Skin of body (tissue), 3 donors: ENCODE measurements at places on chromosomes 3 and 15. TPM values are rescaled to one million over a fixed set of nuclear protein-coding genes. Genes with fewer than 3 reads are reported as not detected.

The C2CD4B gene
- 7.9 TPM for total RNA-seq

The REC114 gene
- not detected for total RNA-seq

The ANP32A gene
- 98.5 TPM for total RNA-seq

The LARP6 gene
- total RNA-seq: 6.8 TPM

The MNS1 gene
- total RNA-seq: 4.4 TPM

The GPR160 gene
- total RNA-seq: 4.6 TPM

The COL6A6 gene
- total RNA-seq: 38.9 TPM

DNA sequence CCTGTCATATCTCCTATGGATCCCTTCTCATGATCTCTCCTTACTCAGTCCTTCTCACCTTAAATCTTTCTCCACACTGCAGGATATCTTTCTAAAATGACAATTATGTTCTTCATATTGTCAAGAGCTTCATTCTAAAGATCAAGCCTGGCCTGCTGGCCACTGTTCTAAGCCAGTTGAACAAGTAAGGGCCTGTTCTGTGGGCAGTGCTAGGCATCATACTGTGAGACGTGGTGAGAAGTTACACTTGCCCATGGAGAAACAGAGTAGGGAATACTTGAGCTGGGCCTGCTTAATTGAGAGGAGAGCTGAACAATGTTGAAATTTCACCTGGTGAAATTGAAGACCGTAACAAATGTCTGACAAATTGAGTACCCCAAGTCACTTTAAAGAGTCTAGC lies 184.1 kb upstream of the RASGRP1 start:
- no peak for DNase-seq

- peak; percentile 73 for DNase-seq
Measured at GRCh38 chr3:23712656-23713559, 92.8 kb upstream of the UBE2E1 start.

DNA sequence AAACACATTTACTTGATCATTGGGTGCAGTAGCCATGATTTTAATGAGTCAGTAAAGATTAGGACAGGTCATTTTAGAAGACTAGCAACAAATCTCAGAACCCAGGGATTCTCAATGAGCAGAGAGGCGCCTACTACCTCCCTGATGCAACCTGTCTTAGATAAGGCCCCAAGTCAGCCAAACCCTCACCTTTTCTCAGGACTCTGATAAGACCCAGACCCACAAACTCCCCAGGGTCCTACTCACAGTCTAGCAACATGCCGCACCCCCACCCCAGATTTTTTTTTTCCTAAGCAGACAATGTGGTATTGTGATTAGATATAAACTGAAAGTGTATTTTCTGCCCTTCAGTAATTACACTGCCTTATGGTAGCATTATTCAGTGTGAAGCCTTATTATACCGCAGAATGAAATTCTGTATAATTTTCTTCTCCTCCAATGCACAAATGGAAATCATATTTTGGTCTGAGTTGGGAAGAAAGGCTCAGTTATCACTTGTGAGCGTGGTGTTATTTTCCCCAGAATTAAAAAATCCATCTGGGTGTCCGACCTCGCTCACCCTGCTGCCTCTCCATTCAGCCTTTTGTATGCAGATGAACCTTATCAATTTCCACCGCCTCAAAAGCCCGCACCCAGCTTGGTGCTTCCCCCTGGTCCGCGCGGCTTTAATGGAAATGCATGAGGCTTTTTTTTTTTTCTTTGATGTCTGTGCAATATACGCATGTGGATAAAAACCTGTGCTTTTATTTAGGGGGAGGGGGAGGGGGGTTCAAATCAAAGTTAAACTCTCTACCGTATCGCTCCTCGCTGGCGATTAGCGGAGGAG lies 122.0 kb upstream of the SOX14 start:
- no peak for DNase-seq

- no peak for DNase-seq
Measured at GRCh38 chr3:71047616-71048531, 535.7 kb downstream of the FOXP1 start.

DNA sequence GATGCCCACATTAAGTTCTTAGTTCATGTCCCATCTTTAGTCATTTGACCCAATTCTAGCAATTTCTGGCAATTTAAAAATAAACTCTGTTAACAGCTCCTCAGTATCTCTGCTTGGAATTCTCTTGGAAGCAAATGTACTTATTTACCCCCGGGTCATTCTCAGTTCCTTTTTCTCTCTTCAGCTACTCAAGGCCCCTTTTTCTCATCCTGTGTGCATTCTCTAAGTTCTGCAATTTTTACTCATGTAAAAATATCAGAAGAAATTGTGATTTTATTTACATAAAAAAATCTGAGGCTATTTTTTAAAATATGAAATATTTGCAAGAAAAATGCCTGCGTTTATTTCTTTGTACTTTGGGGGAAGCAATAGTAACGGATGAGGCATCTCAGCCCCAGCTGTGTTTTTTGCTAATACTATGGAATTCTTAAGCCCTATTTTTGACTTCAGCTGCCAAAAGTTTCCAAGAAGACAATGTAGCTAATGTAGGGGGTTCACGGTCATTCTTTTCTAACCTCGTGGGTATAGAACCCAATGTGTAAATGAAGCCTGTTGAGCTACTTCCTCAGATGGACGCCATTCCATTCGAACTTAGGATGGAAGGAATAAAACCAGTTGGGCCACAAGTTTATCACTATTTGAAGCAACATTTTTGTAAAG lies 20.0 kb downstream of the CERS3 start:
- no peak for DNase-seq

DNA sequence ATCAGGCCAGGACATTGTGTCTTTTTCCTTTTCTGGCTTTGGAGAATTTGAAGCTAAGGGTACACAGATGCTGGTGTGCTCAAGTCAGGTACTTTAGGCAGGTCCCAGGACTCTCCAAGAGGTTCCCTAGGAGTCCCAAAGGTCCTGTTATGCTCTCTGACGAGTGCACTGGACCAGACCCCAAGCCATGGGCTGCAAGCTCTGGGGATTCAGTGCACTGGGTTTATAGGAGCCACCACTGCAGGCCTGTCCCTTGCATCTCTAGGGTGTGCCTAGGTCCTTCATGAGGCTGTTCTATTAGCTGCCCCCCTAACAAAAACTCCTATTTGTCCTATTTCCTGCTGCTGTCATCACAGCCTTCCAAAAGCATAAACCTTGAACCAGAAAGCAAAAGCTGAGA lies 31.9 kb upstream of the BFSP2 start:
- DNase-seq: no peak

DNA sequence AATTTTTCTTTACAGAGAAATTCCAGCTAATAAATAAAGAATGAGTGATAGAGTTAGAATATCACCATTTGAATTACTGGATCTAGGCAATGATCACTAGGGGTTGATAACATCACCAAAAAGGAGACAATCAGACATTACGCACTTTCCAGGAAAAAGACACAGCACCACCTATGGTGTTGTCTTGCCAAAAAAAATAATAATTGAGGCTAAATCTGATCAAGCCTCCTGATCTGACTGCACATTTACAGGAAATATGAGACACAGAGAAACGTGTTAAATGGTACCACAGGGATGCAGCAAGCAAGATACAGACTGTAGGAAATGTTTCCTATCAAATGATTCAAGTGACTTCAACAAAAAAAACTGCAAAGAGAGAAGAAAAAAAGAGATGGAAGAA lies 92.8 kb downstream of the EOMES start:
- DNase-seq: no peak

DNA sequence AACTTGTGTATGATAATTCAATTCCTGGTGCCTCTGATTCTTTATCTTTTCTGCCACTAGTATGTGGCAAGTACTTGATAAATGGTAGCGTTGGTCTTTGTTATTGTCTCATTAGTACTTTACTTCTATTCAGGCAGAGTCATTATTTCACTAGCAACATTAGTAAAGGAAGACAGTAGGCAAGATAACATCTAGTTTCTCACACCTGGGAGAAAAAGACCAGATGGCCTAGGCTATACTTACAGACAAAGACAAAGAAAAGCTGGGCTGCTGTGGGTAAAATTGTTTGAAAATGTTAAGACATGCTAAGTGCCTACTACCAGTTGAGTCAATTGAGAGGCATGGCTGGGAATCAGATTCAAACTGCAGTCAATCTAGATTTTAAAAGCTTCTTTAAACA lies 198.7 kb upstream of the CMC1 start:
- no peak for DNase-seq

GRCh38 chr15:32919749-32920414 lies 202.1 kb downstream of the GREM1 start:
- DNase-seq: peak; percentile 43

- DNase-seq: no peak
Measured at GRCh38 chr15:83088876-83089275, 18.6 kb upstream of the TM6SF1 start.

DNA sequence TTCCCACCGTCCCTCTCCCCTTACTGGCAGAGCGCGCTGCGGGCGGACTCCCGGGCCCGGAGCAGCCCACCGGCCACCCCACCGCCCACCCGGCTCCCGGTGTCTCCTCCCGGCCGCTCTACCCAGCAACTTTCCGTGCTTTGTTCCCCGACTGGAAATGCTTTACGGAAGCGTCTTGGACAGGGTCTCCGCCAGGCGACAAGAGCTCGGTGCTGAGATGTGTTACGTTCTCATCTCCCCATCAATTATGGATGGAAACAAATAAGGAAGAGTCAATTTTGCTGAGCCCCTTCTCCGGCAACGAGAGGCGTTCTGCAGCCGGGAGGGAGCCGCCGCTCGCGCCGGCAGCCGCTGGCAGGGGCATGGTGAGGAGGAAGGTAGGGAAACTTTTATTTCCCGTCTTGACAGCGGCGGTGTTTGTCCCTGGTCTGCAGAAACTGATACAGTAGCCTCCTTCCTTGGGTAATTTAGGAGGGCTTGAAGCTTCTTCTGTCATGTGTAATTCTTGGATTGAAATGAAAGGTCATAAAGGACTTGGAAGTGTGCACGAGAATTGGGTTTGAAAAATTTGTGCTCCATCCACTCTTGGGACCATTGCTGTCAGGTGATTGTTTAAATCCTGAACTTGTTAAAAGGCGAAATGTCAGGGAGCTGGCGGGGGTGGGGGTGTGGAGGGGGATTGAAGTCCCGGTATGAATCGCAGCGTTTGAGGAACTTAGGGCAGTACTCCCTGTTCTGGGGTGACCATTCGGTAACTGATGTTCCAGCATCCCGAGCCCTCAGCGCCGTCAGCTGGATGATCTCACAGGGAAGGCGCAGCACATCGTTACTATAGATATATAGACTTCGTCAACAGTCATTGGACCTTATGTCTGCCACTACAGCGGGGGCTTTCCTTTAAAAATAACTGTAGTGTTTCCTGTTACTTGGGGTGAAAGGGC lies 1.5 kb downstream of the SEMA6D start:
- DNase-seq: peak; percentile 48

- peak; percentile 44 for DNase-seq
Measured at GRCh38 chr3:39287216-39288164, 7.7 kb upstream of the CX3CR1 start.

GRCh38 chr3:24929521-24929920 lies 434.9 kb upstream of the THRB start:
- DNase-seq: no peak

DNA sequence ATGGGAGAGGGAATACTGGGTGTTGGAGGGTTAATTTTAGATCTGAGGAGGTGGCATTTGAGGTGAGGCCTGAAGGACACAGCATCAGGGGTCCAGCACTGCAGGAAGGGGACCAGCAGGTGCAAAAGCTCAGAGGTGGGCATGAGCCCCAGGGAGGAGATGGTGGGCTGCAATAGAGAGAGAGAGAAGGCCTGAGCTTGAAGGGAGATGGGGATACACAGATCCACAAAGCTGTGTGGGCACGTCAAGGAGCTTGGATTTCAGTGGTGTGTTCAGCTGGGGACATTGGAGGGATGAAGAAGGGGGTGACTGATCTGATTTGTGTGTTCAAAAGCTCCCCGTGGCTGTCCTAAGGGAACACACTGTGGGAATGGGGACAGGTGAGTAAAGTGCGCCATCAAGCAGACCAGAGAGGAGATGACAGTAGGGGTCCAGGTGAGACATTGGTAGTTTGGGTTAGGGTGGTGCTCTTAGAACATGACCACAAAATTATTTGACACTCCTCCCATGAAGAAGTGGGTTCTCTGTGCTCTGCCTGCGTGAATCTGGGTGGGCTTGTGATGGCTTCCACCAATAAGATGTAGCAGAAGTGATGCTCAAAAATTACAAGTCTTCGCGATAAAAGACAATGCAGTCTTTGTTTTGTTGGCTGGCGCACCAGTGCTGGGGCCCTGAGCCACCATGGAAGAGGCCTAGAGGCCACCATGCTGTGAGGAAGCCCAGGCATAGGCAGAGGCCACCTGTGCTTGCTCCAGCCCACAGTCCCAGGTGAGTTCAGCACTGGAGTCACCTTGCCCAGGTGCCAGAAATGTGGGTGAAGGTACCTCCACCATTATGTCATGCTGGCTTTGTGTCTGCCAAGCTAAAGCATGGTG lies 1.9 kb upstream of the WNT7A start:
- no peak for DNase-seq

GRCh38 chr3:99023590-99024192 lies 122.2 kb upstream of the DCBLD2 start:
- peak; percentile 17 for DNase-seq

DNA sequence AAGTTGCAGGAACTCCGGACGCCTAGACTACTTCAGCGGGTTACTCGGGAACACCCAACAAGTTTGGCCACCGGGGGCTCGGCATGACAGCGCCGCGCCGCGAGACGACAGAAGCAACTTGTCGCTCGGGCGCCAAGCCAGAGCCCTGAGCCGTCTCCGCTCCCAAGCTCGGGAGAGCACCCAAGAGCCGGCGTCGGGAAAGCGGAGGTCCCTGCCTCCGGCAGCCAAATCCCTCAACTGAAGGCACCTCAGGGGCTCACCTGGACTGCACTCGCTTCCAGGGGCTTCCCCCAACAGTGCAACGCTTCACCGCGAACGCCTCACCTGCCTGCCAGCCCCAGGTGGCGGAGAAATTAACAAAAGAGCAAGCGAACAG lies 640 bp downstream of the MB21D2 start:
- DNase-seq: peak; percentile 60

- DNase-seq: no peak
Measured at GRCh38 chr3:126202276-126202675, 21.9 kb upstream of the ALDH1L1 start.

DNA sequence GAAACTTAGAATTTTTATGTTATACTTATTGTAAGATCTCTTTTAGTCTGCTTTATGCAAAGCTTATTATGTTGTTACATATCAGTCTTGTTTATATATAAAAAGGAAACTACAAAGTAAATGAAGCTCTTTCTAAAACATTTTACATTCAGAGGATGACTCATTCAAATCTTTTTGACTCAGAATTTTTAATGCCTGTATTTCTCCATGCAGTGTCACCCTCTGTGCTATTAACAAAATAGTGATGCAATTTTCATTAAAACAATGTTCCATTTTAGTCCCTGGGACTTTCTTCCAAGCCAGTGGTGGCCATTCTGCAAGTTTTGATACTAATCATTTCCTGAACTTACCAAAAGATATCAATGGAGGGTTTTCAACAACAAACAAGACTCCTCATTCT lies 216.1 kb downstream of the NAALADL2 start:
- DNase-seq: no peak

GRCh38 chr3:183845608-183846288 lies 20.4 kb upstream of the MAP6D1 start:
- DNase-seq: no peak

- peak; percentile 13 for DNase-seq
Measured at GRCh38 chr3:3799173-3800079, at the start of gene LRRN1. Gene LRRN1, plus strand, starts transcription at chr3:3799431. Its CDS starts 45,211 bp downstream, at chr3:3844642.

GRCh38 chr15:77944002-77944867 lies 133.3 kb downstream of the TBC1D2B start:
- peak; percentile 18 for DNase-seq

GRCh38 chr3:69738859-69739203 lies 433 bp upstream of the MITF start:
- peak; percentile 43 for DNase-seq
